ENCODE measurements at places on chromosomes 7 and 10.

DNA sequence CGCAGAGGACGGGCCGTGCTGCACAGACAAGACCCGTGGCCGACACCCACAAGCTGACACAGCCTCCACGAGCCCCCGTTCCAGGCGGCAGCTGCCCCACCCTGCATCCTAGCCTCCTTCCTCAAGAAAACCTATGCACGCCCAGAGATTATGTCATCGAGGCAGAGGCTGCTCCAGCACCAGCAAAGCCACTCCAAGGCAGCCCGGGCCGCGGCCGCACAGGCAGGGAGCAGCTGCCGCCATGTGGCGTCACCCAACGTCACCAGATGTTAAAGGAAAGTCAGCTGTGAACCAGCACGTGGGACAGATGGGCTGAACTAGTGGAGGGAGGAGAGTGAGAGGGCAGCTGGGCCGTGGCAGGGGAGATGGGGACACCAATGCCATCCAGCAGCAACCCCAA lies 59.8 kb downstream of the STK32C start:
- no peak for DNase-seq

DNA sequence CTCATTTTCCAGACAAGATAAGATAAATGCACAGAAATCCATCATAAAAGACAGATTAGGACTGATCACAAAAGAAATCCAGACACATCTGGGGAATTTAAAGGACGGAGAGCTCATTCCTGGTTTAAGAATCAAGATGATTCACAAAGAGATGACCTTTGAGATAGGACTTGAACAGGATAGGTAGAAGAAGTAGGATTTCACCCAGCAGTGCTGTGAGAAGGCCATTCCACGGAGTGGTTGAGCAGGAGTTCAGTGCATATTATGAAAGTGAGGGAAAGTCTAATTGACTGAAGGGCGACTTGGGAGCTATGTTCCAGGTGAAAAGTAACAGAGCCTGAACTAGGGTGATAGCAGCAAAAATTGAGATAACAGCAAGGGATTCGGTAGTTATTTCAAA lies 73.7 kb downstream of the GAD2 start:
- DNase-seq: no peak

DNA sequence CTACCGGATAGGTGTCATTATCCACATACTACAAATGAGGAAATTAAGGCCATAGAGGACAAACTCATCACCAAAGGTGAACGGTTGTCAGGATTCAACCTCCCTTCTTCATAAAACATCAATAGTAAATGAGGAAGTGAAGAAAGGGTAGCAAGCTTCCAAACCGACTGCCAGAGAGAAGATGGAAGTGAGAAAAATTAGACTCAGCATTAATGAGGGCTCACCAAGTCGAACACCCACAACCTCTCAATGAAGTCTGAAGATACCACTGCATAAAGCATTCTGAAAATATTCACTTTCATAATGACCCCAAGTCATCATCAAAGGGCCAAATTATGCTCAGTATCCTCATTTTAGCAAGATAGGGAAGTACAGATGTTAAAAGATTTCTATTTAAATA lies 29.6 kb downstream of the ABCB4 start:
- DNase-seq: no peak

DNA sequence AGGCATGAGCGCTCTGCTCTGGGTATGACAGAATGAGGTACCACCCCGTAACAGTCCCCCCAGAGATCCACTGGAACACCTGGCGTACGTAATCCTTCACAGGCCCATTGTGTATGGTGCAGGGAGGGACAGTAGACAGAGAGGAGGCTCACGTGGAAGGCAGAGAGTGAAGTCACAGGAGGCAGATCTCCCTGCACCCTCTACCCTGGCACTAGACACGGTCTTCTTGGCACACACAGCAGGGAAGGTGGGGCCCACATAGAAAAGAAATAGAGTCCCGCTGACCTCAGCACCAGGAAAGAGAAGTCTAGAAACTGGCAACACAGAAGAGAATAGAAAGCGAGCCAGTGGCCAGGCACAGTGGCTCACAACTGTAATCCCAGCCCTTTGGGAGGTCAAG lies 51.9 kb downstream of the SLC29A4 start:
- DNase-seq: no peak

DNA sequence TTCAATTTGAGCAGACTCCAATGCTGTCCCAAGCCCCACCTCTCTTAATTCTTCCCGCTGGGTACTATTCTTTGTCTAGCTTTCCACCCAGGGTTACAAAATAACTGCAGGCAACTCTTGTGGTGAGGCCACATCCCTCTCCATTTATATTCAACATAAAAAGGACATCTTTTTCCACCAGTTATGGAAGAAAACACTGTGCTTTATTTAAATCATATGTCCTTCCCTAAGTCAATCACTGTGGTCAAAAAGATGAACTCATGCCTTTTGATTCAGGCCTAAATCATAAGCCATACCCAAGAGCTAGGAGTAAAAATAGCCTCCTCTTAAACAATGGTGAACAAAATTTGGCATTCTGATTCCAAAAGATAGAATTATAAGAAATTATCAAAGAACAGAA lies 386.0 kb downstream of the SEMA3D start:
- DNase-seq: no peak

GRCh38 chr10:71909399-71910083 lies 54.7 kb upstream of the CHST3 start:
- no peak for DNase-seq

DNA sequence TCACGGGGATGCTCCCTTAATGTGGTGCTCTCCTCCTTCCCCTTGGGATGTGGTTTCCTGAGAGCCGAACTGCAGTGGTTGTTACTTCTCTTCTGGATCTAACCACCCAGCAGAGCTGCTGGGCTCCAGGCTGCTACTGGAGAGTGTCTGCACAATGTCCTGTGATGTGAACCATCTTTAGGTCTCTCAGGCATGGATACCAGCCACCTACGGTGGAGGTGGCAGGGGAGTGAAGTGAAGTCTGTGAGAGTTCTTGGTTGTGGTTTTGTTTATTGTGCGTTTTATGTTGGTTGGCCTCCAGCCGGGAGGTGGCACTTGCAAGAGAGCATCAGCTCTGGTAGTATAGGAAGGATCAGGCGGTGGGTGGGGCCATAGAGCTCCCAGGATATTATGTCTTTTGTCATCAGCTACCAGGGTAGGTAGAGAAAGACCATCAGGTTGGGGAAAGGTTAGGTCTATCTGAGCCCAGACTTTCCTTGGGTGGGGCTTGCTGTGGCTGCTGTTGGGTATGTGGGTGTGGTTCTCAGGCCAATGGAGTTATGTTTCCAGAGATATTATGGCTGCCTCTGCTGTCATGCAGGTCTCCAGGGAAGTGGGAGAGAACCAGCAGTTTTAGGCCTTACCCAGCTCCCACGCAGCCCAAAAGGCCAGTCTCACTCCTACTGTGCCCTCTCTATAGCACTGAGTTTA lies 87.9 kb downstream of the KIF20B start:
- no peak for DNase-seq

DNA sequence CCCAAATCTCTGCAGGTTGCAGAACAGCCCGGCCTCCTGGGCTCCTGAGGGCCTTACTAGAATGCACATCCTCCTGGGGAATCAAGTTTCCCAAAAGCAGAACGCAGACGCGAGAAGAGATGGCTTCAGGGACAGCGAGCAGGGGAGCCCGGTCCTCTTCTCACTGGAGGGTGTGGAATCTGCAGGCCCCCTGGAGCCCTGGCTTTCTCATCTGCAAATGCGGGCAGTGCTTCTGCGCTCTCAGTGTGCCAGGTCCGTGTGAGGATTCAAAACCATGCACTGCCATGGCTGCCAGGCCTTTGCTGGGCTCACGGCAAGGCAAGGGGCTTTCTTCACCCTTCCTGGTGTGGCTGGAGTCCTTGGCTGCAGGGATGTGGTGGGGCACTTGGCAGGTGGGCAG lies 330.9 kb upstream of the MKI67 start:
- no peak for DNase-seq

GRCh38 chr7:128906766-128907559 lies 3.5 kb downstream of the KCP start:
- no peak for DNase-seq

GRCh38 chr7:55065079-55065478 lies 46.3 kb downstream of the EGFR start:
- no peak for DNase-seq

GRCh38 chr10:22158426-22158825 lies 59.4 kb downstream of the EBLN1 start:
- DNase-seq: no peak

DNA sequence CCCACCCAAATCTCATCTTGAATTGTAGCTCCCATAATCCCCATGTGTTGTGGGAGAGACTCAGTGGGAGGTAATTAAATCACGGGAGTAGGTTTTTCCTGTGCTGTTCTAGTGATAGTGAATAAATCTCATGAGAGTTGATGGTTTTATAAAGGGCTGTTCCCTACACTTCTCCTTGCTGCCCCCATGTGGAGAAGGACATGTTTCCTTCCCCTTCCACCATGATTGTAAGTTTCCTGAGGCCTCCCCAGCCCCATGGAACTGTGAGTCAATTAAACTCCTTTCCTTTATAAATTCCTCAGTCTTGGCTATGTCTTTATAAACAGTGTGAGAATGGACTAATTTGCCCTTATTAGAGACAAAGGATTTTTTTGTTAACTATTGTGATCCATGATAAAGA lies 48.5 kb upstream of the MKX start:
- DNase-seq: no peak

DNA sequence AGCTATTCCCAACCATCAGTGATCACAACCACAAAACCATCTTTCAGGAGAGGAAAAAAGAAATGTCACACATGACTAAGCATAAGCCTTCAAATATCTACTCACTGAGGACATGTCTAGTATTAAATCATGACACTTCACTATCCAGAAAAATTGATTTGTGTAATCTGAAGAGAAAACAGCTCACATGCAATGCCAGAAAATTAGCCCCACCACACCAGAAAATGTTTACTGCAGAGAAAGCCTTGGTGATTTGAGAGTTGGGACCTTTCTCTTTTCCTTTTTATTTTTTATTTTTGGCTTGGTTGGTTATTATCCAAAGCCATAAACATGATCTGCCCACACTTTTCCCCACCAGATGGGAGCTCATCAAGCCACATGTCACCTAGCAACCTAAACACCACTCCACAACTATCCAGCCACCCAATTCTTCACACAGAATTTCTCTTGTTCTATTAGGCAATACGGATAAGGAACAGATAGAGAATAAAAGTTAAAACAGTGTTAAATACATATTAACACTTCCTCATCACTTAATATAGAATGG lies 3.1 kb downstream of the PARD3 start:
- DNase-seq: no peak

DNA sequence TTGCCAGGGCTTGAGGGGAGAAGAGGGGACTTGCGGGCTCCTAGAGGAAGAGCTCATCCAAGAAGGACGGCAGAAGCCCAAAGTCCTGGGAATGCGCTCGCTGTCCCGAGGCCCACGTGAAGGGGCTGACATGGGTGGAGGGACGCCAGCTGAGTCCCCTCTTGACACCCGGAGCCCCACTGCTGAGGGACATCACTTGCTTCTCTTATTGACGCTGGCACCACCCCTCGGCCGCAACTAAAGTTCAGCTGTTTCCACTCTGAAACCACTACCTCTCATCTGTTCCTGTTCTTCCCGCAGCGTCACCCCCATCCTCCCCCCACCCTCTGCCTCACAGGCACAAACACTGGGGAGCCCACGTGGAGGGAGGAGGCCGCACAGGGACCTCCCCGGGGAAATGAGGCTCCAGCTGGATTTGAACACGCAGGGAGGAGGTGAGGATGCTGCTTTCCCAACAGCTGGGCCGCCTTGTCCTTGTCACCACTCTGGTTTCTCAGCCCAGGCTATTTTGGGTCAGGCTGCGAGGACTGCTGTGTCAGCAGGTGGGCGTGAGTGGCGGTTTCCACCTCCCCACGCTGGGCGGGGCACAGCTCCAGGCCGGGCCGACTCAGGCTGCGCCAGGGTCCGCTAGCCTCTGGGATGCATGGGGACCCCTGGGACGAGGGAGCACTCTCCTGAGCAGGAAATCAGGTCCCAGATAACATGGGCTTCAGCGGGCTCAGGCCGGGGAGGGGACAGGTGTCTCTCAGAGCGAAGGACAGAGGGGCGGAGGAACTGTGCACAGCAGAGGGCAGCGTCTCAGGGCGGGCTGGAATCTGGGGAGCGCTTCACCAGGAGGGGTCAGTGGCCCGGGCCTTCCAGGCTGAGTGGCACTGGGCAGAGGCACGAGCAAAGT lies 156.3 kb downstream of the ZNF248 start:
- DNase-seq: no peak

DNA sequence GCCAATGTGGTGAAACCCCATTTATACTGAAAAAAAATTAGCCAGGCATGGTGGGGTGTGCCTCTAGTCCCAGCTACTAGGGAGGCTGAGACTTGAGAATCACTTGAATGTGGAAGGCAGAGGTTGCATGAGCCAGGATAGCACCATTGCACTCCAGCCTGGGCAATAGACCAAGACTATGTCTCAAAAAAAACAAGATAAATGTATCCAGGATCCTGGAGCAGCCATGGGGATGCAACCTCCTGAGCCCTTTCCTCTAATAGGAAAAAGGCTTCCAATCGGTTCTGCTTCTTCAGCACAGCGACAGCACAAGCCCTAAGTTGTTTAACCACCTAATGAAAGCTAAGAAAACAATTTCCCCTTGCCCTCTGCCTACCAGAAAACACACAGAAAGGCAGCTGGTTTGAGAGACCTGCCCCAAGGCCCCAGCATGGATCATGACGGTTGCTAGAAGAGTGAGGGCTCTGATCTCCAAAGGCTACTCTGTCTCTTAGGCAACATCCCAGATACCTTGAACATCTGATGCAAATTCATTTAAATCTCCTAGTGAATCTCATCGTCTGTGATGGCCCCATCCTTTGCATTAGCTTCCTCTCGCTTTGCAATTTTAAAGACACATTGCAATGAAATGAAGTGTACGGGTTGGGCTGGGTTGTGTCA lies 220.8 kb downstream of the ARHGAP21 start:
- DNase-seq: no peak

DNA sequence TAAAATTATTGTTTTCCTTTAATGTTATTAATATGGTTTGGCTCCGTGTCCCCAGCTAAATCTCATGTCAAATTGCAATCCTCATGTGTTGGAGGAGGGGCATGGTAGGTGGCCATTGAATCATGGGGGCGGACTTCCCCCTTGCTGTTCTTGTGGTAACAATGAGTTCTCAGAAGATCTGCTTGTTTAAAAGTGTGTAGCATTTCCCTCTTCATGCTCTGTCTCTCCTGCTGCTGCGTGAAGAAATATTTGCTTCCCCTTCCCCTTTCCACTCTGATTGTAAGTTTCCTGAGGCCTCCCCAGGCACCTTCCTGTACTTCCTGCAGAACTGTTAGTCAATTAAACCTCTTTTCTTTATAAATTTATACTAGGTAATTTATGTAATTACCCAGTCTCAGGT lies 27.5 kb downstream of the VIM start:
- DNase-seq: no peak

GRCh38 chr7:34452363-34452762 lies 205.7 kb upstream of the NPSR1 start:
- DNase-seq: no peak

DNA sequence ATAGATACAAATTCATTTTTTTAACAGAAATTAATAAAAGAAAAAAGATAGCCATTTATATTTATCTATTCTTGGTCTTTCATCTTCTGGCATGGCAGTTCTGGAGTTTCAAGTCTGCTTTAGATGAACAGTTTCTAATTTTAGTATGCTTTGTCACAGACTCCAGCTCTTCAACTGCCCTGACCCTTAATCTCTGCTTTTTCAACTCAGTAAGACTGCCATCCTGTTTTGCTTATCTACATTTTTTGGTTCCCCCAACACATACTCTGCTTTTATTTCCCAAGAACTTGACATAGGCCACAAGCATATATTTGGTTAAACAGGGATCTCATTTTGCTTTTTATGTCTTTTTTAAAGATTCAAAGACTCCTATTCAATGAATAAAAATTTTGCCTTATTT lies 309.3 kb upstream of the KCND2 start:
- DNase-seq: no peak

GRCh38 chr7:36265680-36266079 lies 112.6 kb downstream of the EEPD1 start:
- no peak for DNase-seq

Data from CD4-positive, CD25-positive, alpha-beta regulatory T cell (primary cell).